Aorta (tissue), 5 donors: ENCODE measurements at places on chromosomes 7 and 10. TPM values are rescaled to one million over a fixed set of nuclear protein-coding genes. Genes with fewer than 3 reads are reported as not detected.

DNA sequence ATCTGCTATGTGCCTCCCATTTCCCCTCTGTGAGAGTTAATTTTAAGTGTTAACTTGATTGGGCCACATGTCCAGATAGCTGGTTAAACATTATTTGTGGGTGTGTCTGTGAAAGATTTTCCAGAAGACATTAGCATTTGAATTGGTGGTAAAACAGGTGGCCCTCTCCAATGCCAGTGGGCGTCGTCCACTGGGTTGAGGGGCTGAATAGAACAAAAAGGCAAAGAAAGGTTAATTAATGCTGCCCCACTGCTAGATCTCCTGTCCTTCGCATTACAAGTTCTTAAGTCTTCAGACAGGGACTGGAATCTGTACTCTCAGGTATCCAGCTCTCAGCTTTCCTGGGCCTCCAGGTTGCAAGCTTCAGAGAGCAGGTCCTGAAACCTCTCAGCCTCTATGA is 1160.9 kb upstream of the LRRN3 start:
- H3K4me3 ChIP-seq = no peak overlapping the region
- no peaks in the 10 kb centered on the region for H3K36me3 ChIP-seq
- DNase-seq = no peak

GRCh38 chr7:55571511-55572377 is 558 bp downstream of the VOPP1 start:
- H3K4me1 ChIP-seq = peaks cover 11% of the 10 kb centered on the region
- peak overlapping the region; percentile 97 for H3K4me3 ChIP-seq
- peak overlapping the region; percentile 68 for H3K27ac ChIP-seq
- peak; percentile 87 for DNase-seq

DNA sequence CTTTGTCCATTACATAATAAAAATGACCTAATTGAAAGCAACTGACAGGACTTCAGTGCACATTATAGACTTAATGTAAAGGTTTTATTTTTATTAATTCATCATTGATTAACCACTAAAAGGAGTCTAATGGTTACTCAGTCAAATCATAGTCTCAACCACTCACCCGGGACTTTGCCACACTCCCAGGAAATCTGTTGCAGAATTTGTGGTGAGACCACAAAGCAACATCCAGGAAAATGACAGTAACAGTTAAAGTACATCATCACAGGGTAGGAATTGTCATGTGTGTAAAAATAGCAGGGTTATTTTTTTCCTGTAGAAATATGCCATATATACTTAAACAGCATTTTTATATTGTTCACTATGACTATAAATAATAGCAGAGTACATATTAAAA is 6.3 kb upstream of the HGF start:
- no peaks in the 10 kb centered on the region for H3K4me1 ChIP-seq
- H3K27me3 ChIP-seq = no peaks in the 10 kb centered on the region
- DNase-seq = no peak
- no peaks in the 10 kb centered on the region for H3K36me3 ChIP-seq
- H3K27ac ChIP-seq = no peak overlapping the region
- H3K4me3 ChIP-seq = no peak overlapping the region

GRCh38 chr10:49595003-49595712 is 15.0 kb upstream of the SLC18A3 start:
- no peaks in the 10 kb centered on the region for H3K27me3 ChIP-seq
- H3K27ac ChIP-seq = no peak overlapping the region
- DNase-seq = no peak
- H3K4me3 ChIP-seq = no peak overlapping the region
- no peaks in the 10 kb centered on the region for H3K36me3 ChIP-seq

- no peak overlapping the region for H3K27ac ChIP-seq
- H3K4me3 ChIP-seq = no peak overlapping the region
- no peaks in the 10 kb centered on the region for H3K27me3 ChIP-seq
- H3K4me1 ChIP-seq = no peaks in the 10 kb centered on the region
- no peaks in the 10 kb centered on the region for H3K36me3 ChIP-seq
Observed at GRCh38 chr7:3240826-3241430, 60.1 kb upstream of the SDK1 start.

DNA sequence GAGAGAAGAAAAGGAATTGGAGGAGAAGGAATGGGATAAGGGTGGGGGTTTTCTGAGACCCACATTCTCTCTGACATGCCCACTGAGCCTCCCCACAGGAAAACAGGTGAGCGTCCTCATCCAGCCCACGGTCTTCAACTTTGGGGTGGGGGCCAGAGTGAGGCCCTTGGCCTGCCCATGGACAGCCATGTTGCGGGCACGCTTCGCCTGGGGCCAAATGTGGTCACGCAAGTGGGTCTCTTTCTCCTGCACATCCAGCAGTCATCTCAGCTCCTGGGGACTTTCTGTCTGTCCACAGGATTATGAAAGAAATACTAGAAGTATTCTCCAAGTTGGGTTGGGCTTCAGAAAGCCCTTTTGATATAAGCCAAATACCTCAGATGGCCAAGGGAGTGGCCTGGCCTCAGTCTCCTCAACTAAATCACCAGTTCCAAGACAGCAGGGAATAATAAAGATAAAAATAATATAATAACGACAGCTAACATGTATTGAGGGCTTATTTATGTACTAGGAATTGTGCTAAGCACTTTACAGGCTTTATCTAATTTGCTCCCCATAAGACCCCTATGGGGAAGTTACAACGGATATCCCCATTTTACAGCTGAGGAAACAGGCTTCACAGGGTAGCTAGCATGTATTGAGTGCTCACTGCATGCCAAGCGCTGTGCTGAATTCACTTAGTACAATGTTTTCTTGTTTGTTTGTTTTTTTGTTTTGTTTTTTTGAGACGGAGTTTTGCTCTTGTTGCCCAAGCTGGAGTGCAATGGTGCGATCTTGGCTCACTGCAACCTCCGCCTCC is 57.2 kb upstream of the LBX1 start:
- H3K4me1 ChIP-seq = no peaks in the 10 kb centered on the region
- no peak for DNase-seq
- H3K27me3 ChIP-seq = no peaks in the 10 kb centered on the region
- H3K36me3 ChIP-seq = no peaks in the 10 kb centered on the region

- H3K27me3 ChIP-seq = no peaks in the 10 kb centered on the region
- no peaks in the 10 kb centered on the region for H3K36me3 ChIP-seq
- DNase-seq = no peak
- H3K4me3 ChIP-seq = no peak overlapping the region
Observed at GRCh38 chr7:28649189-28649588, 236.9 kb downstream of the CREB5 start.

DNA sequence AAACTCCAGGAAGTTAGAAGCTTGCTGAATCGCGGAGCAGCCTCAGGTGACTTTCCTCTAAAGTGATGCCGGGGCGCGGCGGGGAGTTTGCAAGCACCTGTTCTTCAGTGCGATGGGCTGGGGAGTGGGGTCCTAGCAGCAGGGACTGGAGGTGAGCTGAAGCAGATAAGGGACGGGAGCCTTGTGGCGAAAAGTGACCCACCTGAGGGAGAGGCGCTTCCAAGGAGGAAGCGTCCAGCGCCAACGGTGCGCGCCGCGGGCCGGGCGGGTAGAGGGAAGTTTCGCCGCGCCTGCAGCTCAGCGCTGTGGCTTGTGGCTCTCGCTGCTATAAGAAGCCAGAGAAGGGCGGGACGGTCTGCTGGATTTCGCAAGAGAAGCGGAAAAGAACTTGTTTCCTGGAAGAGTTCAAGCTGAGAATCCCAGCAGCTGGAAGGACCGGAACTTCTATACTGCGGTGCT is at the start of gene STEAP4:
STEAP4 (minus strand) TSS at position 305 of the 459 bp plus-strand sequence. CDS start 22,625 bp downstream, outside the sequence.
- DNase-seq = peak; percentile 88
- H3K4me1 ChIP-seq = no peaks in the 10 kb centered on the region
- H3K27ac ChIP-seq = no peak within 1 kb of the TSS
- no peaks in the 10 kb centered on the region for H3K36me3 ChIP-seq
- no peak within 1 kb of the TSS for H3K4me3 ChIP-seq
- no peaks in the 10 kb centered on the region for H3K27me3 ChIP-seq

- H3K36me3 ChIP-seq = no peaks in the 10 kb centered on the region
- no peak for DNase-seq
- no peak overlapping the region for H3K27ac ChIP-seq
- no peak overlapping the region for H3K4me3 ChIP-seq
Observed at GRCh38 chr10:35236739-35237138, 99.6 kb upstream of the CCNY start.

GRCh38 chr10:118950997-118951637 is 78.4 kb upstream of the NANOS1 start:
- H3K4me1 ChIP-seq = peaks cover 3% of the 10 kb centered on the region
- H3K27me3 ChIP-seq = no peaks in the 10 kb centered on the region
- no peak overlapping the region for H3K27ac ChIP-seq
- no peak overlapping the region for H3K4me3 ChIP-seq
- DNase-seq = no peak

- no peak overlapping the region for H3K4me3 ChIP-seq
- H3K36me3 ChIP-seq = no peaks in the 10 kb centered on the region
- no peak for DNase-seq
- H3K4me1 ChIP-seq = no peaks in the 10 kb centered on the region
Observed at GRCh38 chr7:26989897-26990670, 105.7 kb downstream of the HOXA1 start.

EBF3 gene
- 8.4 TPM for total RNA-seq

C10orf67 gene
- not detected for total RNA-seq

ACTL6B gene
- total RNA-seq = not detected

TAS2R4 gene
- total RNA-seq = 1.6 TPM

PRPS1L1 gene
- total RNA-seq = not detected

CARD11 gene
- total RNA-seq = 1.8 TPM

C10orf53 gene
- not detected for total RNA-seq
